ENCODE measurements at places on chromosomes 5 and 9.

DNA sequence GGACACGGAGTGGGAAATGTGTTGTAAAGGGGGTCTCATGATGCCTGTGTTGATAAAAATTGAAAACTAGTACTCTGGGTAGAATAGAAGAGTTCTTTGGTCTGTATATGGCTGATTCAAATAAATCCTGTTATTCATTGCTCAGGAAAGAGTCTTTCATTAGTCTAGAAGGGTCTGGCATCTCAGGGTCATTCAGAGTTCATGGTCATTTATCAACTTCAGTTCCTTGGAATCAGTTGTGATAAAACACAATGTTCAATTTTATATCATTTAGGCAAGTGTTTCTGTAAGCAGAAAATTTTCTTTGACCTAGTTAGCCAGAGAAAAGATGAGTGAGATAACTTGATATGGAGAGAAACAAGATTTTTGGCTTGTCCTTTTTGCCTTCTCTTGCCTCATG is 36.3 kb downstream of the SPATA31D1 start:
- no peak for DNase-seq

DNA sequence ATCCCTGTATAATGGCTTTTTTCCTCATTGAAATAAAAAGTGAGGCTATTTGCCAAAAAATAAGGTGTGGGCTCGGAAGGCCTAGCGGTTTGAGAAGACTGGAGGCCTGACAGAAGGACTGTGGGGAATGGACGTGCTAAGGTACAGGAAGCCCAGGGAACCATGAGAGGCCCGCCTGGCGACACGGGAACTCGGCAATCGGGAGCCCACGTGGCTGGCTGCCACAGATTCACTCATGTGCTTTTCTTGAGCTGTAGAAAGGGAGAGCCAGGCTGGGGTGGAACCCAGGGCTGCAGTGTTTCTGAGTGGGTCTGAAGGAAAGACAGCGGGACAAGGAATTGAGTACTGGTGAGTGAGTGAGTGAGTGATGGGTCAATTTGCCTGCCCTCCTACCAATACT is 11.9 kb upstream of the DDX41 start:
- DNase-seq: no peak

DNA sequence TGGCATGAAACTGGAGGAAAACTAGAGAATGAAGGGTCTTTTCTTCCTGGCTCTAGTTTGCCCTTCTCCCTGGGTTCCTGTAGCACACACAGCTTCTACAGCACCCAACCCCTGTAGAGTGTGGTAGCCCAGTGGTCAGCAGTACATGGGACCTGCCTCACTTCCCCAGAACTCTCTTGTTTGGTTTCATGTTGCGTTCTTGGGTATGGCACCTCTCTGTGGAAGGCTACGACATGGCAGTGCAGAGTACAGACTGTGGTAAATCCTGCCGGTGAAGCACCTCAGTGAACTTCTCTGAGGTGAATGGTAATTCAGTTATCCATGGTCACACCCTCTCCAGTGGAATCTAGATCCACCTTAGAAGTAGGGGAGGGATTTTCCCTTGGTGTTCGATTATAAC is 105.5 kb downstream of the TLR4 start:
- DNase-seq: no peak

GRCh38 chr5:96245140-96246091 is 187.6 kb downstream of the PCSK1 start:
- DNase-seq: no peak

GRCh38 chr9:136409557-136410455 is 608 bp downstream of the ENTR1 start:
- DNase-seq: peak; percentile 24

GRCh38 chr5:146158255-146158654 is 24.2 kb downstream of the LARS1 start:
- no peak for DNase-seq

GRCh38 chr5:83711982-83712601 is 8.6 kb downstream of the HAPLN1 start:
- no peak for DNase-seq

- DNase-seq: no peak
Measured at GRCh38 chr5:130978475-130978874, 186.6 kb downstream of the HINT1 start.

DNA sequence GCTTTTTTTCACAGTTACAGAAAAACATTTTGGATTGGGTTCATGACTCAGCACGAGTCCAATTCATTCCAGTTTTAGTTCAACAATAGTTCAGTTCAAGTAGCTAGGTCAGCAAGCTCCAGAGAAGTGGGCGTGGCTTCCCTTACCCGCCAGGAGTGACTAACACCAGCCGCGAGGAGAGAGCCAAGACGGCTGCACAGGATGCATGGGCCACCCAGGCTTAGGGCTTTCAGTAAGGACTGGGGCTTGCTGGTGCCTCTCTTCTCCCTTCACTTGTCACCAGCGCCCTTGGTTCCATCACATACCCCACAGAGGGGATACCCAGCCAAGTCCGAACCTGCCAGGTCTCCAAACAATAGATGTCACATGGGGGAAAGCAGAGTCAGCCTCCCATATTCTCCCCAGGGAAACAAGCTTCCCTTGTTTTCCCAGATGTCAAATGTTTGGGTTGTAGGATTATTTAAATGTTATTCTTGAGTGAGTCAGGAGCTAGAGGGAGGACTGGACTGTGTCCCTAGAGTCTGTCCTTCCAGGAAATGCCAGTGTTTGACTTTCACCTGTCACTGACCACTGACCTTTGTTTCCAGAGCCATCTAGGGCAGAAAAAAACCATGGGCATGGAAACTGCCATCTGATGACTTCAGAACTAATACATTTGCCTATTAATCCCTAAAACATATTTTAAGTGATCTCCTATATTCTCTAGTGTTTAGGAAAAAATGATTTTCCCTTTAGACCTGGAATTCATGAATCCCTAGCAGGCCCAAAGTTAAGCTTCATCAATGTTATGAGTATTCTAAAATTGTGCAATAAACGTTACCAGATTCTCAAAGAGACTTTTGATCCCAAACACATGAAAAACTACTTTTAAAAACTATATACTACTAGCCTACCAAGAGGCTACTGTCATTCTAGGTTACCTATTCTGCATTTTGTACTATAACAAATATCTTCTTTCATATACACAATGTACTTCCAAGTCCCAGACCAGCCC is 51.9 kb downstream of the NIPAL4 start:
- no peak for DNase-seq

- no peak for DNase-seq
Measured at GRCh38 chr5:176736301-176736930, 73.9 kb upstream of the UNC5A start.

DNA sequence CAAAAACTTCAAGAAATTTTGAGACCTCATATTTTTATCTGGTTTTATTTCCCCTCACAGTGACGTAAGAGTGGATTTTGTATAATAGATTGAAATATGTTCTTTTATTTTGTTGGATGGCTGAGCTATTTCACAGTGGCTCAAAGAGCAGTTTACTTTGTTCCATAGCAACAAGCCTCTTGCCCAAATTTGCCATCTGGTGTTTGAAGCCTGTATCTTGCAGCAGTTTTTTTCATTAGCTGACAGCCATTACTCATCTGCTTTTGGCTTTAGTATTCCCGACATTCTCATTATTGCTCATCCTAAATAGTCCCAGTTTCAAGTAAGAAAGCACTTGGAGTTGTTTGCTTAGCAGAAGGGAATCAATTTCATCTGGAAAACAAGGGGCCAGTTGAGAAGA is 36.3 kb downstream of the GDA start:
- DNase-seq: no peak

DNA sequence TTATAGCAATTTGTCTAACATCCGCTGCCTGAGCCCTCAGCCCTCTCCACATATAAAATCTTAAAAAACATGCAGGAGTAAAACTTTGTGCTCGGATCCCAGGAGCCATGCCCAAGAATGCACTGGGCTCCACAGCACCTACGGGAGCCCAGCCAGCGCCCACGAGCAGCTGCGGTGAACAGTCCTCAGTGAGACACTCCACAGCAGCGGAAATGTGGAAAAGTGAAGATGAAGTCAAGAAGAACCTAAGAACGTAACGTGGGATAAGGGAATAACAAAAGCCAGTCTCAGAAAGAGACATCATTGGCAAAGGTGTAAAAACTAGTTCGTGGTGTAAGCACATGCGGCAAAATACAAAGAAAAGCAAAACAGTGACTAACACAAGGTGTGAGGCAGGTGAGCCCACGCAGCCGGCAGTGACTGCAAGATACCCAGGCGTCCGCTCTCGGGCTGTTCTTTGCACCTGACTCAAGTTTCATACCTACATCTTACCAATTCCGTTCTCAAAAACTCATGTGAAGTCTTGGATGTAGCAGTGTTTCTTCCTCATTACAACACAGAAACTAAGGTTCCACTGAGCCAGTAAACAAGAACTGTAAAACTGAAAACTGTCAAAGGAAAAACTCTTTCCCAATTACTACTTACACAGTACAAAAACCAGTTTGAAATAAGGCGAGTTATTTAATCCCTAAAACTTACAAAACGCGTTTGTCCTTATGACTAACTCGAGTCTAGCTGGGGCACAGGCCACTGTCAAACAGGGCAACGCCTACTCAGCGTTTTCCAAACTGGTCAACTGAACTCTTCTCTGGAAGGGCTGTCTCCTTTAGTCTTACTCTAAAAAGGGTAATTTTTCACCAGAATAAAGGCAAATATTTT is 1.7 kb downstream of the CAMSAP1 start:
- no peak for DNase-seq

- no peak for DNase-seq
Measured at GRCh38 chr5:137563646-137564397, 64.7 kb upstream of the SPOCK1 start.

DNA sequence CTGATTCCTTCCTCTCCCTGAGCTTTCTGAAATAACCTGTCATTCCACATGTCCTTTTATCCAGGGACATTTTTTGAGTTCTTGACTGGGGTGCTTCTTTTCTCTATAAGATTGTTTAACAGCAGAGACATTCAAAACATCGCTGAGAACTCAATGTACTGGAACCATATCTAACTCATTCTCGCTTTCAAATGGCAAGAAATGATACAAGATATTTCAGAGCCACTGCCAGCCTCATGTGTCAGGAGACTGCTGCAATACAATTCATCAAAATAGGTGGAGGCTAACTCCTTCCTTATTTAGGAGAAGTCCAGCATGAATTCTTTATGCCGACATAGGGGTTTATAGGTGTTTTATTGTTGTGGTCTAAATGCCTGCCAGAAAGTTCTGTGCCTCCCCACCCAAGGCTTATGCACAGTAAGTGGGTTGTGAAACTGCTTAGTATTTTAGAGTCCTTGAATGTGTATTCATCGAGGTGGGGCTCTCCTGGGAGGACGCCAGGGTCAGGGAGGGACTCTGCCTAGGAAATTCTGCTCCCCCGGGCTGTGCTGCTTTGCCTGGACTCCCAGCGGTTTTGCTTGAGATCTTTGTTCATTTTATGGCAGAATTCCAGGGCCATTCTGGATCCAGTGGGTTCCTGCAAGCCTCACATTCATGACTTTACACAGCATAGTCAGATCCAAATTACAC is 53.9 kb downstream of the ZNF474 start:
- DNase-seq: no peak

DNA sequence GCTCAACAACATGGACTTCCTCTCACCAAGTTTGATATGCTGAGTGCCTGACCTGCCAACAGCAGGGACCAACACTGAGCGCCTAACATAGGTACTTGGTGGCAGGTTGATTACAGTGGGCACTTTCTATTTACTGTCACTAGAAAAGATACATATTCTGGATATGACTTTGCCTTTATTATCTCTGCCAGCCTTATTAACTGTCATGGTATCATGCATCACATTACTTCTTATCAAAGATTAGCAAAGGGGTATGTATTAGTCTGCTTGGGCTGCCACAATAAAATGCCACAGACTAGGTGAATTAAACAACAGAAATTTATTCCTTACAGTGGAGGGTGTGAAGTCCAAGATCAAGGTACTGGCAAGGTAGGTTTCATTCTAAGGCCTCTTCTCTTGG is 14.3 kb upstream of the C1QTNF2 start:
- DNase-seq: no peak

DNA sequence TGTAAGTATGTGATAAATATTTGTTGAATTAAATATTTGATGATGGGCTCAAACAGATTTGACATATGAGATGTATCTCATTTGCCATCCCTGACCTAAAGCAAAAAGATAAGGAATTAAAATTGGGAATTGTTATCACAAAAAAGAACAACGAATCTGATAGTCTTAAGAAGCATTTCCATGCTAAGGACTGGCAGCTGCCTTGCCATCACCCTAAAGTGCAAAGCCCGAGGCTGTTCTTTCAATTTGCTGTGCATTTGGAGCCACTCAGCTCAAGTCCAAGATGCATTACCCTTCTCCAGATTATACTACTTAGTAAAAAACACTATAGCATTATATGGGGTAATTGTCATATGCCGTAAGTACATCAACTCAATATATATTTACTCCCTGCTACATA is 618.3 kb upstream of the CLINT1 start:
- no peak for DNase-seq

DNA sequence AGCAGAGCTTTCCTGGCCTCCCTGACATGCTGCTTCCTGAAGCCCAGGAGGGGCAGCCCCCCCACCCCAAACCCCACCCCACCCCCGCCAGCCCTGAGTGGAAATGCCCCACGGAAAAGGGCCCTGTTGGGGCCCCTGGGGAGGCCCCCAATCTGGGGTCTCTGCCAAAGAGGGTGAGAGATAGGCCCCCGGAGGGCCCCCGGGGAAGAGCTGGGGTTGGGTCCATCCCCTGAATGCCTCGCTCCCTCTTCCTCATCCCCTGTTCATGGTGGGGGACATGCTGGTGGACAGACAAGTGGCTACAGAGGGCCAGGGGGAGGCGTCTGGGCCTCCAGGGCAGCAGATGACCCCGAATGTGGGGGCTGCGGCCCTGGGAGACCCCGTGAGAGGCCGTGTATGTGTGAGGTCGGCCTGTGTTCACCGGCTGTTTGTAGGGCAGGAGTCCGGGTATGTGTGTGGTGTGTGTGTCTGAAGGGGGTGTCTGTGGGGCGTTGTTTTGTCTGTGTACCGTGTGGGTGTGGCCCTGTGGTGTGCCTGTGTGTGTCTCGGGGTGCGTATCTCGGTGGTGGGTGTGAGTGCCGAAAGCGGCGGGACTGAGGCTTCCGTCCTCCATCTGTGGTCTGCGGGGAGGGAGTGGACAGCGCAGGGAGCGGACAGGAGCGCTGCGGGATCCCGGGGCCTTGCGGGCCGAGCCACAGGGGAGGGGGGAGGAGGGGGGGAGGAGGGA is 11.3 kb downstream of the C9orf50 start:
- DNase-seq: no peak

DNA sequence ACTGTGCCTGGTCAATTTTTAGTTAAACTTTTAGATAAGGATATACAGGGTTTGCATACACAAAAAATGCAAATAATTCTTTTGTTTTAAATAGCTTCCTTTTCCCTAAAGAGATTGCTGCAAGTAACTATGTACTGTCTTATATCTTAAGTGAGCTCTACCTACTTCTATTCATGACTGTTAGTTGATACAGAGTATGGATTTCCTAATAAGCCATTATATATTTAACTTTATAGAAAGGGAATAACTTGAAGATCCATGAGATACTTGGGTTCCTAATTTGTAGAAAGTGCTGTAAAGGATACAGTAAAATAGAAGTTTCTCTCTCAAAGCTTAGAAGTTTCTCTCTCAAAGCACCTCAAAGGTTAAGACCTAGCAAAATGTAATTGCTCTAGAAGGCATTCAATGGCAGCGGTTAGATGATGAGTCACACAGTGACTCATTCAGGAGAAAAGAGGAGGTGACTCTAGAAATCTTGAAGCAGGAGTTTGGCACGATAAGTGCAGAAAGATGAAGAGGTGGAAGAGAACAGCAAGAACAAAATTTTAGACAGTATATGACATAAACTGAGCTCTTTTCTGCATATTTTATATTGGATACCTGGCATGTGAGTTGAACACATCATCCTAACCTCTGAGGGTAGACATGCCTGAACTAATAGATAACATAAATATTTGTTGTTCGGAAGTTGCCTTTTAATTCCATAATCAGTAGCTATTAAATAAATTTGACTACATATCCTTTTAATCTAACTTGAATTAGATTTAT is 5.5 kb upstream of the DNAJC21 start:
- DNase-seq: no peak
